ENCODE measurements at places on chromosomes 1 and 21.

- DNase-seq = no peak
Observed at GRCh38 chr1:20578721-20579395, 10.0 kb upstream of the CDA start.

GRCh38 chr1:88472298-88472697 lies 211.8 kb upstream of the PKN2 start:
- DNase-seq = no peak

DNA sequence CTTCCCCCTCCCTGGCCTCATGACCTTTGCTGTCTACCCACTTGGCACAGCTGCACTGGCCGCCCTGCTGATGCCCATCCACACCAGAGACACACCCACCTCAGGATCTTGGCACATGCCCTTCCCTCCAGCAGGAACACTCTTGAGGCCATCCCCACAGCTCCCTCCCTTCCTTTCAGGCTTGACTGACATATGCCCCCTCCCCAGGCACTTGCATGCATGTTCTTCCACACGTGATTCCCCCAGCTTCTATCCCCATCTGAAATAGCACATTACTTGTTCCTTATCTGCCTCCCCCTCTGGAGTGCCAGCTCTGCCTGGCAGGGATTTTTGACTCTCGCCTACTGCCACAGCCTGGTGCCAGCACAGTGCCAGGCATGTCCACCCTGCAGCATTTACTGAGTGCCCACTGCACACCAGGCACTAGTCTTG lies 98.5 kb upstream of the SLC25A33 start:
- no peak for DNase-seq

DNA sequence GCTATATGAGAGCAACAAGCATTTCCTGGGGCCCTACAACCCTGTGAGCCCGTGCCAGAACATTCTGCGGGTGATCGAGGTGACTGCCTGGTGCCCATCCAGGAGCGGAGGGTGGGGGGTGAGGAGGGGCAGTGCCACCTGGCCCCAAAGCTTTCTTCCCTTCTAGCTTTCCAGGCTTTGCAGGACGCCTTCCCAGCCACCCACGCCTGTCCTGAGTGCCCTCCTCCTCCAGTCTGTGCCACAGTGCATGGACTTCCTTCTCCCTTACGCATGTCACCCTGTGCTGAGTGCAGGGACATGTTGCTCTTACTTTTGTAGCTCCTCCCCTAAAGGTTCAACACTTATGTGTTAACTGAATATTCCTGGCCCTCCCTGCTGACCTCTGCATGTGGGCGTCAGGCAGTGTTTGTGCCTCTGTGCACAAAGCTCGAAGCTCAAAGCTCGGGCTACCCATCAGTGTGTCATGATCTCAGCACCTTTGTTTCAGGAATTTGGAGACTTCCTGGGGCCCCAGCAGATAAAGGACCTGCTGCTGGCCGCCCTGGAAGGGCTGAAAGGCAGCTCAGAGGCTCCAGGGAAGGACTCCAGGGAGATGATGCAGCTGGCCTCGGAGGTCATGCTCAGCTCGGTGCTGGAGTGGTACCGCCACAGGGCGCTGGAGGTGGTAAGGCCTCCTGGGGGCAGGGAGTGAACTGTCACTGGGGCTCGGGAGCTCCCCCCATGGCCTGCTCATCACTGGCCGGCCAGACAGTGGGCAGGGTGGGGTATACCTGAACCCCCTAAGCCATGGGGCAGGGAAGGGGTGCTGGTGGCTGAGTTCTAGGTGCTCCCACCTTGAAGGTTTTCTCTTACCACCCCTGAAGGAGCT lies 36.7 kb upstream of the TTC4 start:
- no peak for DNase-seq

- no peak for DNase-seq
Observed at GRCh38 chr1:62685431-62685859, 2.7 kb downstream of the DOCK7 start.

- no peak for DNase-seq
Observed at GRCh38 chr1:232296461-232296860, 333.5 kb downstream of the SIPA1L2 start.

DNA sequence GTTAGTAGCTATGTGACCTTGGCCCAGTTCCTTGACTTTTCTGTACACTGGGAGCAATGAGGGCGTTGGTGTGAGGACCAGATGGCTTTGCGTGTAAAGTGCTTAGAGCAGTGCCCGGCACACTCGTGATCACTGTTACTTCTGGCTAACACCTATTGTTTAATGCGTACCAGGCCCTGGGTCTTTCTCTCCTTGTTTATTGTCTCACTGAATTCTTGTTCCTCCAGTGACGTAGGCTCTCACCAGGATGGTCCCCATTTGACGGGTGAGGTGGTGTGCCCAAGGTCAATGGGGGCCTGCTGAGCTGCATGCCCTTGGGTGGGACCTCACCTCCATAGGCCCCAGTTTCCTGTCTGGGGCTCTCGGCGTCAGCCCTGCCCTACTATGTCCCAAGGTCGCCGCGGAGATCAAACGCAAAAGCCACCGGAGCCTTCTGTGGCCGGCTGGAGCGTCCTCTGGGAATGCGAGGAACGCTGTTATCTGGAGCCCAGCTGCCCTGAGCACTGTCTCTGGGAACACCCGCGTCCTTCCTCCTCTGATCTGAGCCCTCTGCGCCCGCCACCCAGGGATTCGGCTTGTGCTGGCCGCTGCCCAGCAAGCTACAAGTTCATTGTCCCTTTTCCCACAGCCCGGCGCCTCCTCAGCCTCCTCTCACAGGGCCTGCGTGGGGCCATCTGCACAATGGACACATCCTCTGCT lies 28.9 kb downstream of the ALPL start:
- no peak for DNase-seq

GRCh38 chr1:111630567-111630966 lies 11.0 kb downstream of the RAP1A start:
- DNase-seq = no peak

DNA sequence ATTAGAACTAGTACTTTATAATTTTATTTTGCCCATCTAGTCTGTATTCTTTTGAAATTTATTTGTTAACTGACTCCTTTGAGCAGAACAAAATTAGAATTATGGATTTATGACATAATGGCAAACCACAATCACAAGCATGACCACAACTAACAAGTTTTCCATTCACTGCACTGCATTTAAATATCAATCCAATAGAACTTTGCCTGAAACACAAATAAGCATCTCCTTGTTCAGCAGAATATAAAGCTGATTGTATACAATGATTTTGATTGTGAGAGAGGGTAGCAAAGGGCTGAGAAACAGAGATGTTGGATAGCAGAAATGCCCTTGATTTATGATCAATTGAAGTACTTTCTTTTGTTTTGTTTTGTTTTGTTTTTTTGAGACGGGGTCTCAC lies 495.5 kb upstream of the RGS18 start:
- no peak for DNase-seq

DNA sequence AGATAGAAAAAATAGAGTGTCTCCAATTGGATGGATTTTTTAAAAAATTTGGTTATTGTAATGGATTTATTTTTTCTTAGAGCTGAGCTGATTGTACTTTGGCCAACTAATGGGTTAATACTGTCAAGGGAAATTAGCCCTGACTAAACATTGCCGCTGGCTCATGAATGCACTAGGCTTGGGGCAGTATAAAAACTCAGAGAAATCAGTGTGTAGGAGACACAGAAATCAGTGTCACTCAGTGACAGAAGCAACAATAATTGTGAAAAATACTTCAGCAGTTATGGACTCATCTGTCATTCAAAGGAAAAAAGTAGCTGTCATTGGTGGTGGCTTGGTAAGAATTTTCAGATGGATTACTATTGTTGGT lies at the start of gene KMO:
KMO (plus strand) TSS at position 217 of the 370 bp plus-strand sequence; CDS start at position 284, 67 bp downstream.
- no peak for DNase-seq

DNA sequence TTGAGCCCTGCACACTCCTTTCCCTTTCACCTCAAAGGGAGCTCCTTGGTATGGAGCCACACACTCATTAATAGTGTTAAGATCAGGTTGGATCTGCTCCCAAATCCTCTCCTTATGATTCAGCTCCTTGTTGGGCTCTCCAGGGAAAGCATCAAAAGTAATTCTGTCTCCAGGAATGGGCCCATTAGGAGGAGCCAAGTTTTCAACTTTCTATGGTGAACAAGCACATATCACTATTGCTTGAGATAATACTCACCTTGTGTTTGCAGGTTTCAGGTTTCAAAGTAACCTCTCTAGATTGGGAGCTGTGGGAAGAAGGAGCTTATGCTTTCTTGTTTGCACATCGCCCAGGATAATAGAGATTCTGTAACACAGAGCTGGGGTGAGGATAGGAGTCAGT lies 164.8 kb downstream of the TNFSF18 start:
- DNase-seq = no peak

- DNase-seq = no peak
Observed at GRCh38 chr1:172375211-172375631, 45.3 kb upstream of the C1orf105 start.

DNA sequence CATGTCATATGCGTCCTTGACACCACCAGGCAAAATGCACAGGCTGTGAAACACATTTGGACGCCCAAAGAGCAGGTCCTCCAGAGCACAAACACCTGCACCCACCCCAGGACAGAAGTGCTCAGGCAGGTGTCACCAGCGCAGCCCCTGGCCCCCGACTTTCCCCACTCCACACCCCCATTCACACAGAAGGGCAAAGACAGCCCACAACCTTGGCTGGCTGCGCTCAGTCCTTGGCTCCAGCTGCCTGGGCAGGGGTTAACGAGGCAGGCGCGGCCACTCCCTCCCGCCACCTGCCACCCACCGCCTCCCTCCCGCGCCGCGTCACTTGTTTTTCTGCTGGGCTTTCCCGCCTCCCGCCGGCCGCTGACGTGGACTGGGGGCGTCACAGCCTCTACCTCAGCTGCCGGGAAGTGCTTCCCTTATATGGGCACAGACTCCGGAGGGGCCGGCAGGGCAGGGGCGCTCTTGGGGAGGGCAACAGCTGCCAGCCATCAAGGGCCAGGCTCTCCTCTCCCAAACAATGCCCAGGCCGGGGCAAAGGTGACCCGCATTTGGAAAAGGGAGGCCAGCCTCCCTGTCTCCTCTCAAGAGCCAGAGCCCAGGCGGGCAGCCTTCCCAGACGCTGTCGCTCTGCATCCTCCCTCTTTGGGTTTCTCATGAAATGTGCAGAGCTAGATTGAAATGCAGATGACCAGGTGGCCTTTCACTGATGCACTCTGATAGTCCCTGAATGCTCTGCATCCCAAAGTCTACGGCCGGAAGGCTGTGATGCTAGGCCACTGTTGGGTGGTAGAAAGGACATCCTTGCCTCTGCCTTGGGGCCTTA lies 14.8 kb upstream of the BTG2 start:
- DNase-seq = peak; percentile 95

GRCh38 chr1:66275601-66276023 lies 258.3 kb upstream of the SGIP1 start:
- DNase-seq = no peak

GRCh38 chr1:201706109-201706508 lies 122.8 kb upstream of the IPO9 start:
- DNase-seq = no peak

DNA sequence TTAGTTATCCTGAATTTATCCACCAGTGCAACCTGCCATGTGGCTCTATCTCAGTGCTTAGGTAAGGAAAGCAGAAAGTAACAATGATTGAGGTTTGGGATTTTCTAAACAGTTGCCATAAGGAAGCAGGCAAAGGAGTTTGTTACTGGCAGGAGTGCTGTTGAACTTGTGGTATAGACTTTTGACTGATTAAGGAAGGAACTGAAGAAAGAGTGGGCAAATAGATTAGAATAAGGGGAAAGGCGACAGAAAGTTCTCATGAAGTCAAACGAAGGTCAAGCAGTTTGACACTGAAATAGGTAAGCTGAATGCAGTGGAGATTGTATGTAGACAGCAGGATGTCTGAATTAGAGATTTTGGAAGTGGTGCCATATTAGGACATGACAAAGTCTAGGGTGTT lies 24.2 kb upstream of the CR2 start:
- no peak for DNase-seq

- no peak for DNase-seq
Observed at GRCh38 chr1:52613636-52614373, 11.6 kb downstream of the GPX7 start.

Data from right forelimb (tissue), 1 donor.